ENCODE measurements at places on chromosomes 3 and 15.

- no peak for DNase-seq
Measured at GRCh38 chr3:7205535-7205934, 344.6 kb downstream of the GRM7 start.

- no peak for DNase-seq
Measured at GRCh38 chr3:124823648-124824047, 63.5 kb downstream of the ITGB5 start.

- DNase-seq: no peak
Measured at GRCh38 chr3:65252266-65252665, 564.5 kb upstream of the ADAMTS9 start.

DNA sequence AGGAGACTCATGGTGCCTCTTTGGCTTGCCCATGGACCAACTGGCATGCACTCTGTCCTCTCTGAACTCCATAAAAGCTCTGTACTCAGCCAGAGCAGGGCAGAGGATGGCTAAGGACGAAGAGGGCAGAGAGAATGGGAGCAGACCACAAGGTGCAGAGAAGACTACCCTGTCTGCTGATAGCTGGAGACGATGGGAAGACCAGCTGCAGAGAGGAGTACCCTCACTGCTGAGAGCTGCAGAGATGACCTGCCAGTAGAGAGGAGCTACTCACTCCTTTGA lies 65.0 kb downstream of the THBS1 start:
- DNase-seq: no peak

GRCh38 chr3:12486001-12486400 lies 1.7 kb downstream of the TSEN2 start:
- DNase-seq: no peak

GRCh38 chr3:171781711-171782127 lies 28.6 kb downstream of the PLD1 start:
- DNase-seq: no peak

GRCh38 chr15:36877796-36878683 lies 222.3 kb downstream of the MEIS2 start:
- DNase-seq: no peak

DNA sequence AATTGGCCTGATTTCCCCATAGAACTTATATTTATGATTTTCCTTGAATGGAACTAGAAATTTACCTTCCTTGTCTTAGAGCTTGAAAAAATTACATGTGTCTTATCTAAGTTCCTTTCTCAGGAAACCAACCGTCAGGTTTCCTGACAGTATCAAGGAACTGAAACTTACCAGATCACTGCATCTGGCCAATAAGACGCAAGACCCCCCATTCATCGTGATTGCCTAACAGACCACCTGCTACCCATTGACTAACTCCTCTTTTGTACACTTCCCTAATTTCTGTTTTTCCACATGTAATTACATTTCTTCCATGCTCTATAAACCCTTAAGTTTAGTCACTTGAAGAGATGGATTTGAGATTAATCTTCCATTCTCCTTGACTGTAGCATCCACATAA lies 517.2 kb upstream of the CBLB start:
- no peak for DNase-seq

DNA sequence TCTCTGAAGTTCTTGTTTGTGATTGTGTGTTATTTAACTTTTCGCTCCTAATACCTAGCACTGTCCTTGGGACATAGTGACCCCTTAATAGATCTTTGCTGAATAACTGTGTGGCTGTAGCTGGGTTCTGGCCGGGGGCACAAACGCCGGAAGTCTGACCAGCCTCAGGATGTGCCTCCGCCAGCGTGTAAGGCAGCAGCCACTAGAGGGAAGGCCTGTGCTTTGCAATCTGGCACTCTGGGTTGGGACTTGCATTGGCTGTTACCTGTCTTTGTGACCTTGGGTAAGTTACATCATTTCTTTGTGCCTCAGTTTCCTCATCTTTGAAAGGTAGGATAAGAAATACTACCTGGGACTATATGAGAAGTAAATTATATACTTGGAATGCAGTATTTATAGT lies 158.7 kb downstream of the GHSR start:
- DNase-seq: no peak

- DNase-seq: no peak
Measured at GRCh38 chr3:8503461-8503860, 1.8 kb downstream of the LMCD1 start.

DNA sequence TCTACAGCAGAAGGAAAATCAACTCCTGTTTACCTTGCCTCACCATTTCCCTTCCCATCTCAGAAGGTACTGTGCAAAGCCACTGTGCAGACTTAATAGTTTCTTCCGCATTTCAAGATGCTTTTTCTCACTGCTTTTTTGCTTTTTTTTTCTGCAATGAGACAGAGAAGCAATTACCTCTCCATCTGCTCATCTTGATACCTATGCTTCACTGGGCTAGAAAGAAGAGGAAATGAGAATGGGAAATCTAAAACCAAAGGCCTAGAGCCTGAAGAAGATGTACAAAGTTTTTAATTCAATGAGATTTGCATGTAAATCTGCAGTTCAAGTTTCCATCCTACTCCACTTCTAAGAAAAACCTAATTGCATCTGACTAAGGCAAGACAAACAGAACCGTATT lies 238.1 kb upstream of the SETMAR start:
- no peak for DNase-seq

DNA sequence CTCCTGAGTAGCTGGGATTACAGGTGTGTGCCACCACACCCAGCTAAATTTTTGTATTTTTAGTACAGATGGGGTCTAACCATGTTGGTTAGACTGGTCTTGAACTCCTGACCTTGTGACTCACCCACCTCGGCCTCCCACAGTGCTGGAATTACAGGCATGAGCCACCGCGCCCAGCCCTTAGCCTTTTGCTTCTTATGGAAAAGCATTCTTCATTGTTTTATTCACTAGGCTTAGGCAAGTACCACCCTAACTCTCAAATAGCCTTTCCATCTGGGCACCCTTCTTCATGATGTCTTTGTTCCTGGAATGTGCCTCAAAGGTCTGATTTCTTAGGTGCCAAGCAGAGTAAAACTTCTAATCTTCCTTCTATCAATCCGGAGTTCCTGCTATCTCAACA lies 641.8 kb downstream of the FHIT start:
- no peak for DNase-seq

DNA sequence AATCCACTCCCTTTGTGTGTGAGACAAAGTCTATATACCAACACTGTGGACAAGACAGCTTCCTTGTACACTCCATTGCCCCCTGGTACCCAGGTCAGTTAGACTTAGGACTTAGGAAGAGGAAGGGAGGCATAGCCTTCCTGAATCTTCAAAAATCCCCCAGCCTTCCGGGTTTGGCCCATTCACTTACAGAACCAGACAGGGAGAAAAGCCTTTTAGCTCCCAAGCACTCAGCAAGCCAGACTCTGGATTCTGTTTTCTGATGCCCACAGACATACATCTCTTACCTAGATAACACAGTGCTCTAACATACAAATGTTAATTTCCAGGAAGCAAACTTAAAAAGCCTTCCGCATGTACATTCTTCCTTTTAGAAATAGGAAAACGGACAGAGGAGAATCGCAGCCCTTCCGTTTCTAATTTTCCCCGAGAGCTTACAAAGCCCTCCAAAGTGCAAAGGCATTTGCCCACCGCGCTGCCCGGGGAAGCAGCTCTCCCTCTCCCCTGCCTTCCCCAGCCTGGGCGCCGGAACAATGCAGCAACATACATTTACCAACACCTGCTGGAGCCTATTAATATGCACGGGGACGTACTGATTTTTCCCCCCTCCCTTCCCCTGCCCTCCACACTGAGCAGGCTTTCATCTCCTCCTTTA lies 442.0 kb downstream of the MAGI1 start:
- DNase-seq: no peak

DNA sequence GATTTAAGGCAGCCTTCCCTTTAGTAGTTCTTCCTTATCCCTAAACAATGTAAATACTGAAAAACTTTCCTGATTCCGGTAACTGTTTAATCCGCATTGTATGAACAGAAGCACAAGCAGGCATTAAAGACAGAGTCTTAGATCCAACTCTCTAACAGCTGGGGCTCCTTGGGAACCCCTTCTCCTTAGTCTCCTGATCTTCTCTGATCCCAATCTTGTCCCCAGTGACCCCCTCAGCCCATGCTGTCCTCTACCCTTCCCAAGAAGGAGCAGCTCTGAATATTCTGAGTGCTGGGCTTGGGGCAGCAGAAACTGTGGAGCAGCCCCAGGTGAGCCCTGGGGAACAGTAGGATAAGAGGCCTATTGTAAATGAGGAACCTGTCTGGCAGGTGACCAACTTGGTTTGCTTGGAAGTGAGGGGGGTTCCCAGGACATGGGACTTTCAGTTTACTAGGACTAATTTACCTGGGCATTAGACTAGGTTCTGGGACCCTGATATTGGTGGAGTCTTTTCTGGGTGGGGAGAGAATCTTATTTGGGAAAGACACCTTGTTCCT lies 13.0 kb upstream of the SLC30A4 start:
- no peak for DNase-seq

DNA sequence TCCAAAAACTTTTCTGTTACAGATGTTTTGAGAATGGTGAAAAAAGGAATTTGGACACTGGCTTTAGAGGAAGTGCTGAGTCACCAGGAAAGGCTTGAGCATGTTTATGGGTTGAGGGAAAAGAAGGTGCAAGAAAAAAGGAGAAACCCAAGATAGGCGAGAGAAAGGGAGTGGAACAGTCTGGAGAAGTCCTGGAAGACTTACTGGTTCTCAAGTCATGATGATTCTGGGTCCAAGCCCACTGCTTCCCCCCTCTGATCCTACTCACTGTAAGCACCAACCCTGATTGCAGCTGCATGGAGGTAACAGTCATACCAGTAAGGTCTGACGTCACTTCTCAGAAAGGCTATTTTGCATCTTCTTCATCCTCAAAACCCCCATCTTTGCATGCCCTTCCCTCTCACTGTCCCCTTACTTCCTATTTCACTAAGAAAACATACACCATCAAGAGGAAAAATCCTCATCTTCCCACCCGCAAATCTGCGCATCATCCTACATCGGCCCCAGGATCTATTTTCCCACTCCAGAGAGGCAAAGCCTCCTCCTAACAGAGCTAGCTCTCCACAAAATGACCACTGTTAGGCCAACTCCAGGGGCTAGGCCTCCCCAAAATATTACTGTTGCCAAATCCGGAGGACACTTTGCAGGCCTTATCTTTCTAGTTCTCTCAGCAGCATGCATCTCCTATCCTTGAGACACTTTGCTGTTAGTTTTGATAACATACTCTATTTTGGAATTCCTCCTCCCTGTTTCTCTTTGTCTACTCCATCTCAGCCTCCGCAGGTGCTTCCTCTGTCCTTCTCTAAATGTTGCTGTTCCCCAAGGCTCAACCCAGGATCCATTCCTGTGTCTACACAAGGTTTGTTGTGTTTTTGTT lies 3.2 kb upstream of the ATP13A3 start:
- no peak for DNase-seq

- no peak for DNase-seq
Measured at GRCh38 chr3:28835249-28835648, 445.6 kb upstream of the RBMS3 start.

DNA sequence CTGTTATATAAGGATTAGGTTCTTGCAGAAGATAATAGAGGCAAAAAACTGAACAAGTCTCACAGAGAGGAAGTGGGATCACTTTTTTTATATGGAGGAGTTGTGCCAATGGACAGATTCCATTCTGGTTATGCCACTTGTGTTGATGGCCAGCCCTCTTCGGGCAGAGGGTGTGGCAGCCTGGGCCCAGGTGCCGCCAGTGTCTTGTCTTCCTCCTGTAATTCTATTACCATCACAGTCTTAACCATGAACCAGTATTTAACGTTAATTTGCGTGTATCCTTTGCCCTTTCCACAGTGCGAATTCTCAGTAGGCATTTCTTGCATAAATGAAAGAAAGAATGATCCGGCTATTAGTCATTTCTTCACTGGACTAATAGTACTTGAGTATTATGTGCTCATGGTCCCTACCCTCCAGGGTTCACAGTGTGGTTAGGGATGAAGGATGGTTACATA lies 7.0 kb upstream of the USP4 start:
- DNase-seq: no peak

- DNase-seq: no peak
Measured at GRCh38 chr3:133882986-133883586, 12.6 kb downstream of the RAB6B start.

- no peak for DNase-seq
Measured at GRCh38 chr3:37722477-37722876, 139.2 kb upstream of the CTDSPL start.

DNA sequence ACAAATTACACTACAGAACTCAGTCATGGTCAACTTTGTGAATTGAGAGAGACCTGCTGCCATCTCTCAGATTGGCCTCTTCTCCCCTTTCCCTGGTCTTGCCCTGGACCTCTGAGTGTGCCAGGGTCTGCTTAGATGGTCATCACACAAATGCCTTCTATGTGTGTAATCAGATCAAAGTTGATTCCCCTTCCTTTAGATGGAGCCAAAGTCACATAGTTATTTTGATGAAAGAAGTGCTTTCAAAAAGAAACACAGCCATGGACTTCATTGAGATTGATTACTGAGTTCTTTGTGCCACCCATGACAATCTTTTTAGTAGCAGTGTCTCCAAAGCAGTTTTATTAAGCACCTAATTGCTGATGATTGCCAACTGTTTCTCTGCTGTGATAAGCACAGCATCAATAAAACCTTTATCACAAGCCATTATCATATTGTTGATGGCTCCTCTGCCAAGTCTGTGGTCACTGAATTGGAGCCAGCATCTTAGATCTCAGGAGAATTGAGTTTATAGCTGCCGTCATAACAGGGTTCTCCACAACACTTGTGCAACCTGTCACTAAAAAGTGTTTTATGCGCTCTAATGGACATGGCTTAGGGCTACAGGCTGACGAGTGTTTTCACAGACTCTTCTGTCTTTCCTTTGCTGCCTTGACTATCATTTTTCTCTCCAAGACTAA lies 149.7 kb upstream of the NUDT16 start:
- no peak for DNase-seq

GRCh38 chr15:50138391-50138790 lies 19.4 kb upstream of the ATP8B4 start:
- DNase-seq: no peak

GRCh38 chr15:74172701-74173379 lies 670 bp upstream of the ISLR start:
- DNase-seq: no peak

- no peak for DNase-seq
Measured at GRCh38 chr3:37204314-37204713, 29.9 kb upstream of the LRRFIP2 start.

DNA sequence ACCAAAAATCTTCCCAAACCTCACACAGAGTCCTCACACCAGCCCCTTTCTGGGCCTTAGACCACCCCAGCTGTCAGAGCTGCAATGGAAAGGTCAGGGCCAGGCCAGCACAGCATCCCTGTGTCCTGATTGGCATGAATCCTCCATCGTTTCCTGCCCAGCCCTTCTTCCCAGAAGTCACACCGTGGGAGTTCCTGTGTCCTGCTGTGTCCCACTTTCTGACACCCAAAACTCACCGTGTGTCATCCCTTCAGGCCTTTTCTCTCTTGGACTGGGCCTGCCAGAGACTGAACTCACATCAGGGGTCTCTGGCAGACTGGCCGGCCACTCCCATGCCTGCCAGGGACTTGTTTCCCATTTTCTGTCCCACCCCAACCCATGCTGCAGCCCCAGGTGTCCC lies 32.5 kb upstream of the CHRNB4 start:
- DNase-seq: no peak

- DNase-seq: no peak
Measured at GRCh38 chr3:170483485-170484262, 65.0 kb downstream of the CLDN11 start.
